Fibroblast of pulmonary artery (primary cell): ENCODE measurements at places on chromosomes 13 and 19.
A peak's percentile ranks its signal among the peaks of the same experiment; 100 is the strongest.

DNA sequence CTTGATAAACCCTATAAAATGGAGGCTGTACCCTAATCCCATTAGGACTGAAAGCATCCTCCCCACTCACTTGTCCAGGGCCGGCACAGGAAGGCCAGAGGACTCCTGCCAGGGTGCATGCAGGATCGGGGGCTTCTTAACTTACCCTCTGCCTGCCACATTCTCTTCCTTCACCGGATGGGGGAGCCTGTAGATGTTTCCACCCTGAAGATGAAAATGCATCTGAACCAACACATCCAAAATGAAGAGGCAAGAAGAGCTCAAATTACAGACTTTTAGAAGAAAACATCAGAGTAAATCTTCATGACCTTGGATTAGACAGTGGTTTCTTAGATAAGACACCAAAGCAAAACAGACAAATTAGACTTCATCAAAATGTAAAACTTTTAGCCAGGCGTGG, 25.9 kb upstream of the NAPA start:
- peak; percentile 49 for DNase-seq

GRCh38 chr13:38730332-38730731, 43.5 kb downstream of the FREM2 start:
- no peak for DNase-seq

DNA sequence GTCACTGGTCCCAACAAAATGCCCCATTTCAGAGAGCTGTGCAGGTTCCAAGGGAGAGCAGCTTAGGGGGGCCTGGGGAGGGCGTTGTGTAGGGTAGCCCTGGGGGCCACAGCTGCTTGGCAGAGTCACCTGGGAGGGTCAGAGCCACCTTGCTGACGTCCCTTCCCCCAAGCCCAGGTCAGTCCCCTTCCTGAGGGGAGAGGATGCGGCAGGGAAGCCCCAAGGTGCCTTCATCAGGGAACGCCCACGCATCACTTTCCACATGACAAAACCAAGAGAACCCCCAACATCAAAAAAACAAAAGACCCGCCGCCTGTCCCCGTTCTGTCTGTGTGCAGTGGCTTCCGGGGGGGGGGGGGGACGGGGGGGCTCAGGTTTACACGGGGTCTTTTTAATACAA, 5.3 kb upstream of the UQCR11 start:
- DNase-seq = no peak

DNA sequence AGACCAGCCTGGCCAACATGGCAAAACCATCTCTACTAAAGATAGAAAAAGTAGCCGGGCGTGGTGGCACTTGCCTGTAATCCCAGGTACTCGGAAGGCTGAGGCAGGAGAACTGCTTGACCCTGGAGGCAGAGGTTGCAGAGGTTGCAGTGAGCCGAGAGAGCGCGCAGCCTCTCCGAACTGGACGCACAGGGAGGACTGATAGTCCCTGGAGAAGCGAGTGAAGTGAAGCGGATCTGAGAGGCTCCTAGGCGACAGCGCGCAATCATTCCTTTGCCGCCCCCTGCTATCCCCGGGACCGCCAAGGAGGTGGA, 233 bp downstream of the ZNF561 start:
- DNase-seq = no peak

DNA sequence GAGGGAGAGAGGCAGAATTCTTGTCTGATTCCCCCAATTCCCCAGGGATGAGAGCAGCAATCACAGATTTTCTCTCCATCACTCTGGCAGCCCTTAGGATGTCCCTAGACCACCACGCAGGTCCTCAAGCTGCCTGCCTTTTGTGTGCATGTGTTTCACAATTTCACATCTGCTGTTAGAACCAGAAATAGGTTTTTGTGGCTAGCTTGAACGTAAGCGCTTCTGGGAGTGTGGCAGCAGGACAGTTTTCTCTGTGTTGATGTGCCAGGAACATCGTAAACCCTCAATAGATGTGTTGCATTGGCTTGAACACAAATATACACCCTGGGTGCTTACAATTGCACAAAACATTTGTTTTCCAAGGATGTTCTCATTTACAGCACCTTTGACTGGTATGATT, 78.8 kb upstream of the TMTC4 start:
- DNase-seq = no peak

DNA sequence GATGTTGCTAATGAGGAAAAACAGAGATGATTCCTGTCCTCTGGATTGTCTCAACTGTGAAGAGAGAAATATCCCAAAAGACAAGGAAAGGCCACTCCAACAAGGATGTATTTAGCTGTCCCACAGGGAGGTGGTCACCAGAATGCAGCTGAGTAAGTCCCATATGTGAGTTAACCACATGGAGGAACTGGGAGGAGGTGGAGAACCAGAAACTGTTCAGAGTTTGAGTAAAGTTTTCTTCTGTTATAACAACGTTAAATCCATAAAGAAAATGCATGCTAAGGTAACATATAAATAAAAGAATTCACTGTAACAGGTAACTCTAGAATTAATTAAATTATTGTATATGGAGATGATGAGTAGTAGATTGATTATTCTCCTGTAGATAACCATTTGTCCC, 5.3 kb downstream of the ZNF763 start:
- DNase-seq = no peak

- DNase-seq = no peak
Observed at GRCh38 chr19:28485292-28485691, 727.7 kb downstream of the UQCRFS1 start.

- peak; percentile 42 for DNase-seq
Observed at GRCh38 chr13:95438297-95438696, 114.2 kb upstream of the CLDN10 start.

DNA sequence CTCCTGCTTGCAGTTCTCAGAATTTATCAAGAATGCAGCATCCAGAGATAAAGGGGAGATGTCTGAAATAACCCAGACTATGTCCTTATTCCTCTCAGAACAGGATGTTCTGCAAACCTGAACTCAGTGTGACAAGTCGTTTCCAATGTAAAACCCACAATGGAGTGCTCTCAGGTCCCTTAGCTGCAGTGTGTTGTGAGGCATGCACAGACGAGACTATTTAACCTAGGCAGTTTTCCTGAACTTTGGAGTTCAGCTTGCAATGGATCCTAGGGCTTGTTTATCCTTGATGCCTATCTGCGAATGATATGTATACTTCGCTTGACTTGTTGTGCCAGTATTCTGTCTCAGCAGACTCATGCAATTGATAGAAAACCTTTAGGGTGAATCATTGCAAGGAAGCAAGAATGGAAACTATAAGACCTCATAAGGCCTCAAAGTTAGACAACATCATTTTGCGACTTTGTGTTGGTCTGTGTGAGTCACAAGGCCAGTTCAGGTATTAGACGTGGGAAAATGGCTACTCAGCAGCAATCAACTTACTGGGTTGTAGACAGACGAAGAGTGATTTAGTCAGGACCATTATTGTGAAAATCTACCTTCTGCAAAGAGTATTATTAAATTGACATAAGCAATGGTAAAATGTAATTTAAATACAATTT, 2439.9 kb upstream of the PCDH20 start:
- DNase-seq = no peak

DNA sequence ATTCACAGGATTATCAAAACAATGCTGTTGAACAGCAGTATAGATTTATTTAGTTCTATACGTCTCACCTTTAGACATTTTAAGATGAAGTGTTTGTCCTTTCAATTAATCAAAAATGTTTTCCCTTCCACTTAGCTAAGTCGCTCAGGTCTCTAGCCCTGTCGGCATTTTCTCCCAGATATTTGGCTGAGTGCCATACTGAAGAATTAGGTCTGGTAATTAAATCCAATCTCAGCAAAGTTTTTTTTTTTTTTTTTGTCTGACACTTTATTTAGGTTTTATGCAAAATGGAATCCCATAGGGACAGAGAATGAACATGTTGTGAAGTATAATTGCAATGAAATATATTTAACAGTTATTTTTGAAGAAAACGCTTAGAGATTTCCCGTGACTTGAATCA, 44.1 kb downstream of the RFC3 start:
- DNase-seq = no peak

- DNase-seq = no peak
Observed at GRCh38 chr13:32837307-32837972, 178.8 kb upstream of the KL start.

DNA sequence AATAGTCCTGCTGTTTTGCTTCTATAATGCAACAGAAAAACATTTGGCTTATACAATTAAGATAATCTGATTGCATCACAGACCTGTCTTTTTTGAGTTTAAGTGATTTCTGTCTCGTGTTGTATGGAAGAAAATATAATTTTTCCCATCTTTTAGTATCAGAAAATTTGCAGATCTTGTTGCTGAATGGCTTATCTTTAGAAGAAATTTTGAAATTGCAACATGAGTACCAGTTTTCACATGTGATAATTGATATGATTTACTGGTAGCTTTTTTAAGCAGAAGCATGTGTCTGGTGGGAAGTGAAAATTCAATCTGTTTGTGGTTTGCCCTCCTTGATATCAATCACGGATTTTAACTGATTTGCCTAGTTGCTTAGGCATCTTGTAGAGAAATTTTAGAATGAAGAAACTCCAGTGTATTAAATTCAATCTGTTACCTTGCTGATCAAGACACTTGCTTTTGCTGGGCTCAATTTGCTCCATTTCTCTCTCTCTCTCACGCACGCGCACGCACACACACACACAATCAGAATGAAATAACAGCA, 89.8 kb upstream of the MYCBP2 start:
- DNase-seq = no peak

GRCh38 chr13:84366506-84366905, 484.2 kb upstream of the SLITRK1 start:
- peak; percentile 21 for DNase-seq

GRCh38 chr19:49128545-49129237, 9.3 kb downstream of the PPFIA3 start:
- DNase-seq = no peak

- no peak for DNase-seq
Observed at GRCh38 chr13:87925006-87925405, 253.8 kb downstream of the SLITRK5 start.
